ENCODE measurements at places on chromosomes 2 and 18.
A peak's percentile ranks its signal among the peaks of the same experiment; 100 is the strongest.

DNA sequence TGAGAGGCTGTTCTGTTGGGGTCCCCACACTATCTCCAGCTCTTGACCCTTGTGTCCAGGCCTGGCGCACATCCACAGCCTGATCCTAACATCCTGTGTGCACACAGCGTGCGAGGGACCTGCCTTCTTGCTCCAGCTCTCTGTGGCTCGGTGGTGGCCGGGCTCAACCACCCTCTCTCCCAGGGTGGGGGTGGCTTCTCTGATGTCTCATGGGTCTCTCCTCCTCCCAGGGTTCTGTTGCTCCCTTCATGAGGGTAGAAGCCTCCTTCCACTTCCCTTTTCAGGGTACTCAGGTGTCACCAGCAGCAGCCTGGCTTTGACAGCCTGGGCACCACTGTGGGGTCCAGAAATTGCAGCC is 196.9 kb upstream of the RAB6C start:
- DNase-seq: no peak

DNA sequence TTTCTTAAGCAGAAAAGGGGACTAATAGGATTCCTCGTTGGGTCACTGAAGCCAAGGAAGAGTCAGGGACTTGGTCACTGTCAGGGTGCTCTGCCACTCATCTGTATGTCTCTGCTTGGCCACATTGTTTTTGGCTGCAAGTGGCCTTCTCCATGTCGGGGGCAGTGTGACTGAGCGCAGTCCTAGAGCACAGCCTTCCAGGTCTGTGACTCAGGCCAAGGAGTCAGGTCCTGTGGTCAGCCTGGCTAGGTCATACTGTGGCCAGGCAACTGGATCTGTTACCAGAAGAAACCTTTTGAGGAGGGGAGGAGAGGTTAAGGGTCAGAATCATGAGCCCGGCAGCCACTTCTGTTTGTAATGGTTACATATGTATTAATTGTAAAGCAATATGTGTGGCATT is 61.3 kb downstream of the GALNT1 start:
- DNase-seq: no peak

- DNase-seq: no peak
These were observed 5.3 kb upstream of the SLC20A1 start for GRCh38 chr2:112640467-112640799.

- DNase-seq: no peak
These were observed 81.0 kb upstream of the ACVR2A start for GRCh38 chr2:147763861-147764260.

- DNase-seq: no peak
These were observed 225.3 kb upstream of the ARL4C start for GRCh38 chr2:234722176-234722575.

- DNase-seq: peak; percentile 17
These were observed 243.3 kb upstream of the KCNJ3 start for GRCh38 chr2:154455166-154455565.

- no peak for DNase-seq
These were observed 477.3 kb downstream of the LPIN1 start for GRCh38 chr2:12223732-12224131.

DNA sequence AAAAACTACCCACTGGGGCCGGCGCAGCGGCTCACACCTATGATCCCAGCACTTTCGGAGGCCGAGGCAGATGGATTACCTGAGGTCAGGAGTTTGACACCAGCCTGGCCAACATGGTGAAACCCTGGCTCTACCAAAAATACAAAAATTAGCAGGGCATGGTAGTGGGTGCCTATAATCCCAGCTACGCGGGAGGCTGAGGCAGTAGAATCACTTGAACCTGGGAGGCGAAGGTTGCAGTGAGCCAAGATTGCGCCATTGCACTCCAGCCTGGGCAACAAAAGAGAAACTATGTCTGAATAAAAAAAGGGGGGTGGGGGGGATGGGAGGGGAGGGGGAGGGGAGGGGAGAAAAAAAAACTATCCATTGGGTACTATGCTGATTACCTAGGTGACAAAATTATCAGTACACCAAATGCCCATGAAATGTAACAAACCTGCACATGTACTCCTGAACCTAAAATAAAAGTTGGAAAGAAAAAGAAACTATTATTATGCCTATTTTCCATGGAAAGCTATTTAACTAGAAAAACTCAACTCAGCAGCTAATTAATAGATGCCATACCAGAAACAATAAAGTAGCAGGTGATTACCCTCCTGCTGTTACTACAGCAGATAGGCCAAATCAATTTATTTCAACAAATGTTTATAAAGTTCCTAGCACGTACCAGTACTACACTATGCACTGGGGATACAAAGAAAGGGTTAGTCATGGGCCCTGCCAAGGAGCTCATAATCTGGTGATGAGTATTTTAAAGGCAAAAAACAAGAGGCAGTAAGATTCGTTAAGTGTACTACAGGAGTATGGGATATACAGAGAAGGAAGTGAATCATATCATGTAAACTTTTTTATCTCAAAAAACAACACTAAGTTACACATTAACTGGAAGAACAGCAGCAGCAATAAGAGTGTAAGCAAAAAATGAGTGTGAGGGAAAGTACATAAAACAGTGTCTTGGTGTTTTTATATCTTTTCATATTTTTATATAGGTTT is 112.8 kb upstream of the SLC39A10 start:
- DNase-seq: no peak

- DNase-seq: no peak
These were observed 87.1 kb upstream of the ZNF397 start for GRCh38 chr18:35153609-35154272.

- DNase-seq: no peak
These were observed 167.4 kb downstream of the THSD7B start for GRCh38 chr2:136932700-136933099.

DNA sequence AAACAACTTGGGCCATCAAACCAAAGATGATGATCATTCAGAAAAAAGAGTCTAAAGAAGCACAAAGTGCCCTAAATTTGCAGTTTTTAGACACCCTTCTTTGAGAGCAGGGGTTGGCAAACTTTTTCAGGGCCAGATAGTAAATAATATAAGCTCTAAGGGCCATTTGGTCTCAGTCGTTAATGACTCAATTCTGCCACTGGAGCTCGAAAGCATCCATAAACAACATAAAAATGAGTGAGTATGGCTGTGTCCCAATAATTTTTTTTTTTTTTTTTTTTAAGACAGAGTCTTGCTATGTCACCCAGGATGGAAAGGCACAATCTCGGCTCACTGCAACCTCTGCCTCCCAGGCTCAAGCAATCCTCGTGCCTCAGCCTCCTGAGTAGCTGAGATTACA is 152.3 kb downstream of the DTNB start:
- DNase-seq: no peak

DNA sequence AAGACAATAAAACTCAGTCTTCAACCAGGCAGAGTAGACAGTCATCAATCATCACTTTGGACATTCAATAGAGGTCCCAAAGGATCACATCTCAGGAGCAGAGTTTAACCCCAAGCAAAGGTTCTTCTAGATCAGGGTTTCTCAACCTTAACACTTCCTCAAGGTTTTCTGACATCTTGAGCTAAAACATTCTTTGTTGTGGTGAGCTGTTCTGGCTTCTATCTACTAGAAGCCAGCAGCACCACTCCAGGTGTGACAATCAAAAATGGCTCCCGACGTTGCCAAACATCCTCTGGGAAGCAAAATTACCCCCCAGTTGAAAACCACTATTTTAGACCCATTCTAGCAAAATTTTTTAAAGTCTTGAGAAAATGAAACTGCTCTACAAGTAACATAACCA is 22.0 kb downstream of the RTTN start:
- DNase-seq: no peak

DNA sequence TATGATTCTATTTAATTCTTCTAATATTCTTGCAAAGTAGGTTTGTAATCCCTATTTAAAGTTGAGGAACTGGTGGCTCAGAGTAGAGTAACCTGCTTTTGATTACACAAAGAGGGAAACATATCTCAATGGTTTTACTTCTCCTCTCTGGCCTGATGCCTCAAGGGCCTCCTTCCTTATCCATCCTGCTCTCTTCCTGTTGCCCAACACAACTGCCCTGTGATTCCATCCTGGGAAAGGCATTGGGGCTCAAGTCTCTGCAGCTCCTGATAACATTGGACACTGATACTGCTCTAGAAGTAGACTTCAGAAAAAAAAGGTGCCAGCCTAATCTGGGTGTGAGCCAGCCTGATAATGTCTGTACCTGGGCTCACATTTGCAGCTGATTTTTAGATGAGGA is 75.8 kb downstream of the RDH14 start:
- no peak for DNase-seq

GRCh38 chr18:51398104-51398503 is 200.6 kb upstream of the MEX3C start:
- DNase-seq: no peak

GRCh38 chr2:241062389-241063092 is 39.5 kb downstream of the MTERF4 start:
- no peak for DNase-seq

- DNase-seq: no peak
These were observed 56.5 kb upstream of the ATL2 start for GRCh38 chr2:38433607-38433975.

GRCh38 chr2:60735496-60736250 is 20.4 kb upstream of the PAPOLG start:
- no peak for DNase-seq

- no peak for DNase-seq
These were observed 273.7 kb downstream of the TWIST2 start for GRCh38 chr2:239121600-239122012.

- DNase-seq: no peak
These were observed 91.8 kb downstream of the PDCL3 start for GRCh38 chr2:100654611-100655010.

DNA sequence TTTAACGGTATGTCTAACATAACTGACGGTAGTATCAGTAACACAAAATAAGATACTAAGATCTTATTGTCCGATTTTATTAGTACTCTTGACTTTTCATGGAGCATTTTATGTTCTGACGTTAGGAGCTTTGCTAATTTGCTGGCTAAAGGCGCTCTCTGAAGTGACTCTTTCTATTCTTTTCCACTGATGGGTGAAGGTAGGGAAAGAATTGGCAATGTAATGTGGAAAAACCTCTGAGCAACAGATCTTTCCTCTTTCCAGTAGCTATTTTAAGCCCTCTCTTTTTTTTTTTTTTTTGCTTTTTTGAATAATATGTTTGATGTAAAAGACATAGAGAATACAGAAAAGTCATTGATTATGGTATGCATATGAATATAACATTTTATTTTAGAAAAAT is 4.6 kb downstream of the CCNYL1 start:
- DNase-seq: no peak
